ENCODE measurements at places on chromosomes 7 and 10.

DNA sequence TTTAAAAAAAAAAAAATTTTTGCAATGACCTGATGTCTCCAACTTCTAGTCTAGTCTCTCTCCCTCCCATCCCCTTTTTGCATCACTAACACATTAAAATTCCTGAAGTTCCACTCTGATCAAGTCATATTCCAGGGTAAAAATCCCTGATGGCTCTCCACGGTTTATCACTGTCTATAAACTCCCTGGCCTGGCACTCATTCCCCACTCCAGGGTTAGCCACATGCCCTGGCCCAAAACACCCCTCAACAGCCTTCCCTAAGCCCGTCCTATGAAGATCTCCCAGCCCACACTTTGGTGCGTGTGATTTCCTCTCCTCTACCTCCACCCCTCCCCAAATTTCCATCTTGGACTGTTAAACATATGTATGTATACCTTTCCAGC is 125.4 kb downstream of the JAZF1 start:
- peak; percentile 75 for DNase-seq

- peak; percentile 95 for DNase-seq
Measured at GRCh38 chr10:65670087-65670486, 1255.7 kb upstream of the LRRTM3 start.

DNA sequence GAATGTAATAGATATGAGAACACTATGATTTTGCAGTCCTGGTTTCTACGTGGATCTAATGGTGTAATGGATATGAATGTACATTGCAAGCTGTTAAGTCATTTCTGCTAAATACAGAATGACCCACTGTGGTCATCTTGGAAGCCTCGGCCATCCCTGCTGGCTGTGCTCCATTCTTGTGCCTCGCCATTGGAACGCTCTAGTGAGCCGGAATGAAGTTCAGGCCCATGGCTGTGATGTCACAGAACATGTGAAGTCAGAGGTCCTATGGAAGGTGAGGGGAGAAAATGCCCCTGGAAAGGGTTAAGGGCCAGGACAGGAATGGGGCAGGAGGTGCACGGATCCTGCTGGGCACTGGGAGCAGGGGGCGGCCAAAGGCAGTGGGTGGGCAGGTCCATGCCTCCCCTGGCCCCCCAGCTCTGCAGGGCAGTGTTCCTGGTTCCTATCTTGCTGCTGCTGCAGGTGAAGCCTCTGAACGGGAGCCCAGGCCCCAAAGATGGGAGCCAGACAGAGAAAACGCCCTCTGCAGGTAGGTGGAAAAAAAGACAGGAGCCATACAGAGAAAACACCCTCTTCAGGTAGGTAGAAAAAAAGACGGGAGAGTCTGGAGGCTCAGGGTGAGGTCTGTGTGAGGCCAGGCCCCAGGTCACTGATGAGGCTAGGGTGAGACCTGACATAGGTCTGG is at the start of gene LLCFC1:
LLCFC1 (plus strand) TSS at position 259 of the 685 bp plus-strand sequence; CDS start at position 397, 138 bp downstream.
- DNase-seq: no peak

DNA sequence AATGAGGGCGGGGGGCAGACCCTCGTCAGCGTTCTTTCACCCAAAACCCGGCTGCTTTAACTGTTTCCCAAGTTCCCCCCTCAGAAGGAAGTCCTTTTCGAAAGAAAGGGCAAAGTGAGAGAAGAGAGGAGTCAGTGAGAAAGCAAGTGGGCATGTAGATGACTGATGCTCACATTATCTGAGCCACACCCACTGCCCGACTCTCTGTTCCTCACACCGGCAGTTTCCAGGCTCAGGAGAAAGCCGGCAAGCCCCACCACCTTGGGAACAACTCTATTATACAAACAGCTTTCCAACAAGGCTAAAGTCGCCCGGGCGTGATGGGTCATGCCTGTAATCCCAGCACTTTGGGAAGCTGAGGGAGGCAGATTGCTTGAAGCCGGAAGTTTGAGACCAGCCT is 23.1 kb downstream of the RCC1L start:
- no peak for DNase-seq

- no peak for DNase-seq
Measured at GRCh38 chr7:126394406-126394805, 858.3 kb downstream of the GRM8 start.

DNA sequence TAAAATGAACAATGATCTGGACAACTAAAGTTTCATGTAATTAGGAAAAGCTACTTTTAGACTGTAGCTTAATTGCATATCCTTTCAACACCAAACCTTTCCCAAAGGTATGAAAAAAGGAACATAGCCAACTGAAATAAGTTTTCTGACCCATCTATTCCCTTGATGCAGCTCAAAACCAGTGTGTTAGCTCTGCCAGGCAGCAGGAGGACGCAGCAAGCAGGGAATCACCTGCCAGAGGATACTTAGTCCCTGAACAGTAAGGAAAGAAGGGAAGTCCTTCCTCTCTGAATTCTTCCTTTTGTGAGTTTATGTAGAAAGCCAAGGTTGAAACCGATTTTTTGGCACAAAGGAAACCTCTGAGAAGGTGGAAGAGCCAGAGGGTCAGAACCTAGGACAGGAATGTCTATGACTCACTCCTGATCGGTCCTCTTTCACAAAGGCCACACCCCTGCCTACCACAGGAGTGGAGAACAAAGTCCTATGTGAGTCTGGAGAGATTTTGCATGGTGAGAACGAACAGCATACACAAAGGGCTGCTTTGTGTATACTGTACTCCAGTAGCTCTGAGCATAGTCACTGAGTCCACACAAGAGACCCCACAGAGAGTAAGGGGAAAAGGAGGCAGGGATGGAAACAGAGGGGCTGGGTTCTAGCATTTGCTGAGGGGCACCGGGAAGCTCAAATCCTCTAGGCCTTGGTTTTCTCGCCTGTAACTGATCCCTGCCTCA is 68.8 kb upstream of the GSDME start:
- peak; percentile 61 for DNase-seq

DNA sequence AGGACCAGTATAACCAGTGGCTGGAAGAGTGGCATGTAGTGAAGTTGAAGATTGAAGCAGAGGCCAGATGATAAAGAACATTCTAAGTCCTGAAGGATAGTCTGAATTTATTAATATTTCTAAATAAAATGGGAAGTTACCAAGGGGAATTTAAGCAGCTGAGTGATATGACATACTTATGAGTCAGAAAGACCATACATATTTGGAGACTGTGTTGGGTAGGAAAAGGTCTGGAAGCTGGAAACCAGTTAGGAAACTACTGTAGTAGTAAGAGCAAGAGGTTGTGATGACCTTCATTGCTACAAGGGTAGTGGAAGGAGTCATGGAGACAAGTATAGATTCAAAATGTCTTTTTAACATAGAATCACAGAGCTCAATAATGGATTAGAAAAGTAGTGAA is 752.3 kb downstream of the SUGCT start:
- peak; percentile 86 for DNase-seq

DNA sequence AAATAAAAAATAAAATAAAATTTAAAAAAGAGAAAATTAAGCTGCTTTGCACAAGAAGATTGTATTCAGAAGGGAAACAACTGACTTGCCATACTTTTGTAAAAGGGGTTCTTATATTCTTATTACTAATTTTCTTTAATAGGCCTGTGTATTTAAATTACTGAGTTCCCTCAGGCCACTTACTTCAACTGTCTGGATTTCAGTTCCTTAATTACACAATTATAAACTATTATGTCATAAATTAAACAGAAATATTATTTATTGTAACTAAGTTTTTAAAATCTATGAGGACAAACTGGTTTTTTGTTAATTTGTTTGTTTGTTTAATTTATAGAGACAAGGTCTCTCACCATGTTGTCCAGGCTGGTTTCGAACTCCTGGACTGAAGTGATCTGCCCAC is 22.4 kb upstream of the MICU1 start:
- DNase-seq: no peak

- no peak for DNase-seq
Measured at GRCh38 chr10:110504111-110504735, 6.5 kb downstream of the DUSP5 start.

GRCh38 chr10:111203615-111204014 is 126.8 kb downstream of the ADRA2A start:
- no peak for DNase-seq

DNA sequence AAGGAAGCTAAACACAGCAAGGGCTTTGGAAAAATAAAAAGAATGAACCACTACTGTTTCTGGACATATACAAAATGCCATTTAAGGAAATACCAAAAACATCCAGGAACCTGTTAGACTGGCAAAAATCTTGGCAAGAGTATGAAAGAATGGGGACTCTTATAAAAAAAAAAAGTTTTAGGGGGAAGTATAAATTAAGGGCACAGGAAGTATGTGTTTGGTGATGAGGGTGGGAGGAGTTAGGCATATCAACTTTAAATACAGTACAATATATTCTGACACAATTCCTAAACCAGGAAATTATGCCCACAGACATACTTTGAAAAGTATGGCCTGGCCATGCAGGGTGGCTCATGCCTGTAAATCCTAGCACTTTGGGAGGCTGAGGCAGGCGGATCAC is 74.2 kb downstream of the WAPL start:
- DNase-seq: peak; percentile 18

GRCh38 chr10:76127984-76128589 is 696.7 kb downstream of the LRMDA start:
- no peak for DNase-seq

GRCh38 chr7:157813741-157814661 is 477.2 kb downstream of the DNAJB6 start:
- DNase-seq: no peak

DNA sequence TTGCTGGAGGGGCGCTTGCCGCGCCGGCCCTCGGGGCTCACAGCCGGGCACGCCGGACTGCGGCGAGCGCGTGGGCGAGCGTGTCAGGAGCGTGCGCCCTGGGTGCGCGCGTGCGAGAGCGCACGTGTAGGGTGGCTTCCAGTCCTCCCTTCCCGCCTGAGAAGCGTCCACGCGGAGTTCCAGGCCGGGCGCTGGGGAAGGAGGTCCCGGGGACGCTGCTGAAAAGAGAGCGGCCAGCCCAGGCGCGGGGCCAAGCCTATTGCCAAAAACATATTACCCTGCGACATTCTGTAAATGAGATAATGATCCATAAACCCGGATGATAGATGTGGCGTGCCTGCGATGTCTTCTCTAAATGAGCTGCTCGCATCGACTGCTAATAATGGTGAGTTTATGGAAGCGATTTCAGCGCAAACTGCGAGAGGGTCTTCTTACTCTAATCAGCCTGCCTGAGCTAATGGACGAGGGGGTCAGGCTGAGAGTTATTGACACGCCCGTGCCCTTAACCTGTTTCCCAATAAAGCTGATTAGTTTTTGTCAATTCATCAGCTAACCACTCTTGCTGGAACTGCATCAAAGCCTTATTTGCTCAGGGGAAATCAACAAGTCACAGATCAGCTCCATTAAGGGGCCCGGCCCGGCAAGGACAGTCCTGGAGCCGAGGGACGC is 8.0 kb upstream of the MNX1 start:
- no peak for DNase-seq

- DNase-seq: no peak
Measured at GRCh38 chr10:95261926-95262325, 28.9 kb downstream of the PDLIM1 start.

GRCh38 chr7:103711413-103711812 is 265.4 kb upstream of the SLC26A5 start:
- DNase-seq: peak; percentile 54

DNA sequence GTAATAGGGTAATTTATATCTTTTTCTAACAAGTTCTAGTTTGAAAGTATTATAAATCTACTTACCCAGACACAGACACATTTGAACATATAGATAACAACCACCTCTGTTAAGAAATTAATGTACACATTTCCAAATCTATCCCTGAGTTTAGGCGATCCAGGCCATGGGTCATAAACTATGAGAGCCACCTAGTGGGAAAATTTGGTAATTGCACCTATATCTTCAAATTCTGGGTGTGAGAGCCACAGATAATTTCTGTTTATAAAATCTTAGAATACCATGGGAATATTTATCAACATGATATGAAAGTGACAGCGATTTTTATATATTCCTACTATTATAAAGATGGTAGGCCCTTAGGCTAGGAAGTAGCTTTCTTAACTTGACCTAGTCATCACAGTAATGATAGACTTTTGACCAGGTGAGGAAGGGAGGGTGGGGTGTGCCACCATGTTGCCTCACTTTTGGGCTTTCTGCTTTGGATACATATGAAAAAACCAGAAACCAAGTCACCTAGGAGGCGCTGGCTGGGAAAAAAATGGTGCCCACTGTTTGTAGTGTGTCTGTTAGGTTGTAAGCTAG is 8.0 kb upstream of the EPHA1 start:
- DNase-seq: peak; percentile 59

- no peak for DNase-seq
Measured at GRCh38 chr7:30923009-30923773, 11.5 kb downstream of the AQP1 start.

- peak; percentile 25 for DNase-seq
Measured at GRCh38 chr10:110724116-110724921, 80.2 kb downstream of the RBM20 start.

GRCh38 chr10:96830511-96831199 is 1.4 kb upstream of the LCOR start:
- DNase-seq: peak; percentile 62

All from fibroblast of skin of back (primary cell).